ENCODE measurements at places on chromosomes 7 and 10. TPM values are rescaled to one million over a fixed set of nuclear protein-coding genes. Genes with fewer than 3 reads are reported as not detected.

DNA sequence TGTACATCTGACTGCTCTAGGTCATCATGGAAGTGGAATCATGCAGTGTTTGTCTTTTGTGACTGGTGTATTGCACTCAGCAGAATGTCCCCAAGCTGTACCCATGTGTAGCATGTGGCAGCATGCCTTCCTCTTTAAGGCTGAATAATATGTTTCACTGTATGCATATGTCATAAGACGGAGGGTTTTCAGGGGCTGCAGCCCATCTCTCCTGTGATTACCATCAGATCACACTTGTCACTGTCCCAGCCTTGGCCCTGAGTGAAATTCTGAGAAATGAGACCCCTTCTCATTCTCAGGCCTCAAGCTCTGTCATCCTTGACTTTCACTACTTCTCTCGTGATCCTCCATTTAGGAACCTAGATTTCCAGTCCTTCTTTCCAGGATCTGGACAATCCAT lies 50.0 kb downstream of the CPXM2 start:
- DNase-seq: no peak

GRCh38 chr10:79601939-79602338 lies 8.8 kb upstream of the SFTPA1 start:
- DNase-seq: no peak

GRCh38 chr7:32427769-32428291 lies 62.4 kb downstream of the LSM5 start:
- DNase-seq: peak; percentile 95

SRI gene
- total RNA-seq: 128 TPM

DNA sequence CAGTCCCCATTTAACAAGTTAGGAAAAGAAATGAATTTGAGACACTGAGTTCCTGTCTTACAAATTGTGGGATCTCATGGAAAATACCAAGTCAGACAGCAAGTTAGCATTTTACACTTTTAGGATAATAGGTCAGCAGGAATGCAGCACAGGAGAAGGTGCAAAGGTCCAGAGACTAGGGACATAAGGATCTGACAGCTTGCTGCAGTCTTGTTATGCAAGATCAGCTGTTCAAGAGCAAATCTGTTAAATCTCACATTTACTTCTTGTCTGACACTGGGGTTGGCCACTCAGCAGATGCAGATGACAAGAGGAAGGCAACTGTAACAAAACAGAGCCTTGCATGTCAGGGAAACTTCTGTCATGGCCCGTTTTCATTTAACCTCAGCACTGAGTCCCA lies 239.6 kb downstream of the PHF14 start:
- no peak for DNase-seq

GDF2 gene
- total RNA-seq: not detected

GRID1 gene
- 0.42 TPM for total RNA-seq

- no peak for DNase-seq
Observed at GRCh38 chr7:134931487-134931886, 54.8 kb upstream of the AGBL3 start.

DNA sequence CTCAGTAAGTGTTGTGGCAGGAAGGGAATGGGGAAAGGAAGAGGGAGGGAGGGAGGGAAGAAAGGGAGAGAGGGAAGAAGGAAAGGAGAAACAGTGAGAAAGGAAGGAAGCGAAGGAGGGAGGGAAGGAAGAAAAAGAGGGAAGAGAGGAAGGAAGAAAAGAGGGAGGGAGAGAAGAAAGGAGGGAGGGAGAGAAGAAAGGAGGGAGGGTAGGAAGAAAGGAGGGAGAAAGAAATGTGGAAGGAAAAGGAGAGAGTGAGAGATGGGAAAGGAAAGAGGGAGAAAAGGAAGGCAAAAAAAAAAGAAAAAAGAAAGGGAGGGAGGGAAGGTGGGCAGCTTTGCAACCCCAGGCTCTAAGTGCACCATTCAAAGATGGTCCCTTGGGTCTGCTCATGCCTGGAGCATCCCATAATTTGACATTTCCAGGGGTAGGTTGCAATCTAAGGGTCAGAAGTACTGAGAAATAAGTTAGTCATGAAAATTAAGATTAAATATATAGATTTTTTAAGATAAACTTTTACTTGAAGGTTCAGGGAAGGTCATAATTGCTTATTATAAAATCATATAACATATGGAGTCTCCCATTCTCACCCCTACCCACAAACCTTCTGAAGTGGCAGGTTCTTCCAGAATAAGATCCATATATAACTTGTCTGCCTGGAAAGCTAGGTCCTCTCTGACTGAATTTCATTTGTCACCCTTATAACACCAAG lies 249.2 kb downstream of the PLXNA4 start:
- DNase-seq: no peak

DNA sequence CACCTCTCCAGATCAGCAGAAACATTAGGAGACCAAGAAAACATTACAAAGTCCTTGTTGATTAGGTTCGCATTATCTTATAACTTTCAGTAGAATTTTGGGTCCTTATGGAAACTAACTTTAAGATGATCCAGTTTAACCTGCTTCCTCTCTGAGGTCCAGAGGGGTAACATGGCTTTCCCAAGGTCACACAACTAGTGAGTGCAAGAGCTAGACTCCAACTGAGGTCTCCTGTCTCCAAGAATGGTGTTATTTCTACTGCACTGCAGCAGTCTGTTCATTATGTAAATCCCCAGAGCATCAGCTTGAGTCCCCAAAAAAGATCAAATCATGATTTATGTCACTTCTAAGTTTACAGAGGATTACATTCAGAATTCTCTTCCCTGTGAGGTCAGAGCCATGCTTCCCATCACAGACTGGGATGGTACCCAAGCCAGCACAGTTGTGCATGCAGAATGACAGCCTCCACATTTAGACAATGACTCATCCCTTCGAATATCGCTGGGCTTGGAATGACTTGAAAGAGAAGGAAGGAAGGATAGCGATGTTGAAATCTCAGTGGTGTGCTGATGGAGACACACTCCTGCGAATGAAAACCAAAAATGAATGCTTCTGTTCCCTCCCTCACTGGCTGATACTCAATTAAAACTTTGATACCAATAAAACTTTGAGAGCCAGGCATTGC lies 163.1 kb upstream of the PLXNA4 start:
- no peak for DNase-seq

- no peak for DNase-seq
Observed at GRCh38 chr10:17523246-17523753, 68.9 kb upstream of the ST8SIA6 start.

AP4M1 gene
- total RNA-seq: 36.0 TPM

AKR1C8 gene
- total RNA-seq: not detected

DNA sequence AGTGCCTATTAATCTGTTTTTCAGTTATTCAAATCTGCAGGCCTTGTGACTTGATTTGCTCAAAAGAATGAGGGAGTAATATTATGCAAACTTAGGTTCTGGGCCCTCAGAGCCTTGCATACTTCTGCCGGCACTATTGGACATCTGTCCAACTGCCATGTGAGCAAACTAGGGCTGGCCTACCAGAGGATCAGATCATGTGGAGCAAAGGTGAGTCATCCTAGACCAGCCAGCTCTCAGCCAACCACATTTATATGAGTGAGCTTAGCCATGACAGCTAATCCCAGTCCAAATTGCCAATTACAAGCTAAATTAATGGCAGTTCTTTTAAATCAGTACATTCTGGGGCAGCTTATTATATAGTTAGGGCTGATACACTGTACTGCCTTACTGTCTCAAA lies 69.6 kb downstream of the SDHAF3 start:
- DNase-seq: no peak

AGBL3 gene
- 8.8 TPM for total RNA-seq

DNA sequence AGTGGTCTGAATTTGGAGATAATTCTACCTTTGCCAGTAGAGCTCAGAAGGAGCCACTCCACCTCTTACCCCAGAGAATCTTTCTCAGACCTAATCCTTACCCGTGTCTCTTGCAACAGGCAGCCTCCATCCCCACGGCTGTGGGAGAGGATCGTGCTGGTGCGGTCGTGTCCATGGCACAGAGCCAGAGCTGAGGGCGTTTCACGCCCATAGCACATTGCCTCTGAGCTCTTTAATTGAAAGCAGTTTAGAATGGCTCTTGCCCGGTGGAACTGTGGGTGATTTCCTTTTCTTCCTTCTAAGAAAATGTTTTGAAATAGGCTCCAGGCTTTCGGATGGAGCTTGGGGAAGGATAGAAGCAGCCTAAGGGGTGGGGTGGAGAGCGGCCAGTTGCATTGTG lies 41.5 kb downstream of the PRF1 start:
- no peak for DNase-seq

EBLN1 gene
- not detected for total RNA-seq

INSIG1 gene
- total RNA-seq: 31.8 TPM

DNA sequence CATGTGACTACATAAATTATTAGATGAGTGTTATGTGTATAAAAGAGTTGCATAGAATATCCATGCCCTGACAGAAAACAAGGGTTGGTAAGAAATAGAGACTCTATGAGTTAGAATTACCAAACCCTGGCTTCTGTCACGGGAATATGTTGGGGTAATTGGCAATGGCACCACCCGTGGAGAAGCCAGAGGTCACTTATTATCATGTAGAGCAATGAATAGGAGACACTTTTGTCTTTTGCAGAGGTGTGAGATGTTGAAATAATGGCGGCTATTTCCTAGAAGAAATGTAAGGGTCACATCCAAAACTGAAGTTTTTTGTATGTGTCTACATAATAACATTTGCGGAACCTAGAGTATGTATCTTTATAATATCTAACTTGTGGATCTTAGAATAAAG lies 35.3 kb downstream of the ABCB5 start:
- no peak for DNase-seq

DNA sequence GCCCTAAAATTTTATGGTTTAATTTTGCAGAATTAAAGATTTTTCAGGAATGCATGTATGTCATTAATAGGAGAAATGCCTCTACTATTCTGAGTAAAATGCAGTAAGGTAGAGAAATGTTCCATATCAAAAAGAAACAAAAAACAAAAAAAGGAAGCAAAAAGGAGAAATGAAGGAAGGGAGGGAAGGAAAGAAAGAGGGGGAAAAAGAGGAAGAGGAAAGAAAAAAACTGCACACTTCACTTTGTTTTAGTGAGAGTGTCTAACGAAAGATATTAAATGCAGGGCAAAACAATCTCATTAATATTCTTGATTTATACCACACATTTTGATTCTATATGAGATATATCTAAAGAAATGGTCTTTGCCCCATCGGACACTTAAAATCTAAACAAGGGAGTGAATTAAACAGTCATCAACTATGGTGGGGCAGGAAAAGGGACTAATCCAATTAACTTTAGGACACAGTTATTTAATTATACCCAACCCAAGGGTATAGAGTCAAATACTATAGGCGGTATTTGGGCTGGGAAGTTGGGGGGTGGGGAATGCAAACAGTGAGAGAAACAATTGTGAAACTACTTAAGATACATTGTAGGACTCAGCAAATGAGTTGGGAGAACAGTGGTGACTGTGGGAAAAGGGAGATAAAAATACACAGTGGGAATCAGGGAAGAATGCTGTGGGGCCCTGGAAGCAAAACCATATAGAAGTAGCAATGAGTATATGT lies 27.0 kb downstream of the IMMP2L start:
- DNase-seq: no peak

SPDYE8 gene
- total RNA-seq: 0.22 TPM

- DNase-seq: no peak
Observed at GRCh38 chr7:716636-717035, 9.9 kb upstream of the DNAAF5 start.

GRCh38 chr7:47968847-47969774 lies 10.3 kb downstream of the HUS1 start:
- peak; percentile 74 for DNase-seq

GFRA1 gene
- 8.7 TPM for total RNA-seq

- no peak for DNase-seq
Observed at GRCh38 chr7:135194494-135195095, 16.7 kb downstream of the WDR91 start.

GRCh38 chr10:75448166-75448565 lies 16.7 kb downstream of the LRMDA start:
- no peak for DNase-seq

ITPRID1 gene
- total RNA-seq: 3.1 TPM

DNA sequence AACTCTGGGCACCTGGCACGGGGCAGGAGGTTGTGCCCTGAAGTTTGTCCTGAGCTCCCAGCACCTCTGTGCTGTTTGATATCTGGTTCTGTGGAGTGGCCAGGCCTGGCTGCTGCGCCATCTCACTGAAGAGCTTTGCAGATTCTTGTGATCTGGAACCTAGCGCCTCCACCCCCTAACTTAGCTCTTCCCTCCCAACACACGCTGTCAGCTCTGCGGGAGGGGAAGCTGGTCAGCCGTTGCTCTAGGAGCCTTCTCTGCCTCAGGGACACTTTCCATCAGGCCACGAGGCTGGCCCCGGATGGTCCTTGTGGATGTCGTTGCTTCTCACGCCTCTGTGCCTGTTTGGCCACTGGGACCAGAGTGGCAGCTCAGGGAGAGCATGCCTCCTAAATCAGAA lies 213.2 kb downstream of the CCDC3 start:
- DNase-seq: no peak

DNA sequence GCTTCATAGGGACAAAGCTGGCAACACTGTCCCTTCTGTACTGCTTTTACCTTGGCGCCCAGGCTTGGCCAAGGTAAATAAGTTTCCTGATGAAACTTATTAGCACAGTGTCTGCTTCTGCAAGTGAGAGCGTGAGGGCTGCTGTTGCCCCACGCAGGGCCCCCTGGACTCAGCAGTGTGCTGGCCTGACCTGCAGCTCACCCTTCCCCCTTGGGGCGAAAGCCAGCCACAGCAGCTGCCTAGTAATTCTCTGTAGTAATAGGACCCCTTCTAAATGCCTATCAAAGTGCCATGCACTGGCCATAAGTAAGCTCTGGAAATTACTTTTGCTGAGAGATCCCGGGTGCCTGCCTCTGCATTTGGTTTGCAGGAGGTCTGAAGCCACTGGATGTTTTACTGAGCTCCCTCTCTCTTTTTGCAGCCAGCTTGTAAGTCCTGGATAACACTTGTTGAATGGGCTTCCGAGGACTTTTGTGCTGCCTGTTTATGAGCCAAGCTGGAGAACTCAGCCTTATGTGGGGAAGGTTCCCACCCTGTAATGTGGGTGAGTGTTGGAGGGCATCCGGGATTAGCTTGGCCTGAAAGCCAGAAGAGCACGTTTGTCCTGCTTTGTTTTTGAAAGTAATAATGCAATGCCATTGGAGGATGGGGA lies 293.9 kb downstream of the C7orf25 start:
- DNase-seq: peak; percentile 18

TLX1 gene
- total RNA-seq: not detected

- no peak for DNase-seq
Observed at GRCh38 chr10:122053314-122053713, 64.4 kb downstream of the TACC2 start.

NPC1L1 gene
- total RNA-seq: 21.2 TPM

SPDYE2 gene
- not detected for total RNA-seq

GRCh38 chr10:17923728-17924127 lies 28.0 kb upstream of the SLC39A12 start:
- DNase-seq: no peak

GRCh38 chr7:37234928-37235327 lies 213.7 kb downstream of the ELMO1 start:
- DNase-seq: no peak

VPS26A gene
- 60.4 TPM for total RNA-seq

CRTAC1 gene
- 4.6 TPM for total RNA-seq

WIPF3 gene
- 9.5 TPM for total RNA-seq

ABLIM1 gene
- 60.5 TPM for total RNA-seq

- no peak for DNase-seq
Observed at GRCh38 chr7:82694022-82694421, 250.4 kb upstream of the CACNA2D1 start.

SGCE gene
- total RNA-seq: 49.3 TPM

- DNase-seq: no peak
Observed at GRCh38 chr7:150685219-150686029, at the start of gene GIMAP2. Gene GIMAP2, plus strand, starts transcription at chr7:150685706. Its CDS starts 1,354 bp downstream, at chr7:150687060.
